Inflammatory macrophage treated with lipopolysaccharide for 4 hours (primary cell): ENCODE measurements at places on chromosomes 2 and 18.

DNA sequence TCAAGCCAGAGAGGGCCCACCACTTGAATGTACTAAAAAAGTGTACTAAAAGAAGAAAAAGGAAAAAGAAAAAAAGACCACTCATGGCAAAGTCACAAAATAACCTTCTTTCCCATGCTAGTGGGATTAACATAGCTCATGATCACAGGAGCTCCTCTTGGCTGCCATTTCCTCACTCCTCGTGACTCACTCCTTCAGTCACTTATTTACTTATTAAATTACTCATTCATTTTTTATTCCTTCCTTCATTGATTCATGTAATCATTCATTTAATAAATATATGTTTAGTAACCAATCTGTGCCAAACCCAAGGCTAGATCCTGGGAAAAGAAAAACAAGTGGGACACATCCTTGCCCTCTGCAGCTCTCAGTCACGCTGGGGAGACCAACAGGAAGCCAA, 300.5 kb downstream of the INSIG2 start:
- no peak for DNase-seq

- DNase-seq = peak; percentile 2
Measured at GRCh38 chr18:58135183-58135641, 91.2 kb downstream of the NEDD4L start.

DNA sequence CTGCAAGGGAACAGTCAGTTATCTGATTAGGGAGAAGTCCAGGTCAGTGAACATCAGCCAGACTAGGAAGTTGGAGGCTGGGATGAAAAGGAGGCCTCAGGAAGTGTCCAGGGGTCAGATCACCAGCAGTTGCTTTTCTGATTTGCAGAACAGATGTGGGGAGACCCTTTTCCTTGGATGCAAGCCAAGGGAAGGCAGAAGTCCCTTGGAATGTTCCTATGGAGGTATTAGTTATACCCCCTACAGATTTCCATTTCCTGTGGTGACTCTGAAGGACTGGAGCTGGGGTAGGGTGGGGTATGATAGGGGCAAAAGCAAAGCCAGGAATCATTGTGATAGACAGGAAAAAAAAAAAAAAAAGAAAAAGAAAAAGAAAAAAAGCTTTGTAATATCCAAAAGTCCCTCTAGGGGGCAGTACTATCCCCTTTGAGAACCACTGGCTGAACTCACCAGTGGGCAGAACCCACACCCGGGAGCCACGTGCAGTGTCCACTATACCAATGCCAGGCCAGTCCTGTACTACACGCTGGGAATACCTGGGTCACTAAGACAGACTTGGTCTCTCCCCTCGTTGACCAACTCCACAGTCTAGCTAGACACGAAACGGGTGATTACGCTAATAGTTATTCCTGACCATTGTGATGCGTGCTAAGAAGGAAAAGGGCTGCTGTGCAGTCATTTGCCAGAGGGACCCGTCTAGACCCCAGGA, 7.4 kb downstream of the DYSF start:
- peak; percentile 57 for DNase-seq

DNA sequence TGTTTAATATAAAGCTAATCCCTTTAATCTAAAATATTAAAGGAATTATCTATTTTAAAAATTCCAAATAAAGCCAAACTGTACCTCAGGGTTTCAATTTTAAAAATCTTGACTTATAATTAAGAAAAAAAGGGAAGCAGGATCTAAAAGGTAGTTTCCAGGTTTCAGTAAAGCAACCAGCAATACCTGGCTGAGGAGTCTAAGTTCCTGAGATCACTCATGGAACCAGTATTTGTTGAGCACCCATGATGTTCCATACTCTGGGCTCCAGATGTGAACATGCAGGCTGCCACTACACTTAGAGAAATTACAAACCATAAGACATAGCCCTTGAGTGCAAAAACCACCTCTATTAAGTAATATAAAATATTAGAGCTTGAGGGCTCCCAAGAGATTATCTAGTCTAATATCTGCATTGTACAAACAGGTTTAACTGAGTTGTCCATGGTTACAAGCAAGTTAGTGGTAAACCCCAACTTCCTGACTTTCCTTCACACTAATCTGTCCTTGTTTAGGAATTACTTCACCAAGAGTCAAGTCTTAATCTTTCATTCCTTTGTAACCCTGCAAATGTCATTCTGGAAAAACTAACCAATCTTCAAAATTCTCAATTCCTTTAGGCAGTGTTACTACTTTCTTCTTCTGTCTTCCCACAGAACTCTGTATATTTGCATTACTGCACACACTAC, 49.2 kb downstream of the CLASP1 start:
- DNase-seq = no peak

GRCh38 chr2:19949071-19949470, 40.8 kb downstream of the WDR35 start:
- no peak for DNase-seq

DNA sequence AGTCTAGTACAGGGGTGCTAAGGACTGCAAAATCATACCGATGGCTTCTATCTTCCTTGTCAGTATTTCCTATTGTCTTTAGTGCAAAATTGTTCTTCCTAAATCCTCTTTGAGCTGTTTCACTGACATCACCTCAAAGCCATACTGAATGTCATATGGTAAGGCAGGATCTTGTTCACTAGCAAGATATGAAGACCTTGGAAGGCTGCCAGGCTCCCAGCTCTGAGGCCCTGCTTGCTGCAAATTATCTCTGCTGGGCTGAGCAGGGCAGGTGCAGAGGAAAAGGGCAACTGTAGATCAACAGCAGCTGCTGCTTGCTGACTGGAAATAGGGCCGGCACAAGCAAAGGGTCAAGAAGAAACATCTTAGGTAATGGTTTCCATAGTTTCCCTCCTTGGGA, 58.2 kb downstream of the PMAIP1 start:
- DNase-seq = no peak

GRCh38 chr2:190837952-190838361, 42.7 kb upstream of the GLS start:
- DNase-seq = no peak

- DNase-seq = peak; percentile 41
Measured at GRCh38 chr18:3321133-3321812, 59.3 kb downstream of the MYL12B start.

- no peak for DNase-seq
Measured at GRCh38 chr2:213036836-213037235, 114.6 kb downstream of the IKZF2 start.
